ENCODE measurements at places on chromosomes 7 and 10.

- no peak for DNase-seq
Measured at GRCh38 chr10:124696446-124697392, 47.5 kb downstream of the FAM53B start.

DNA sequence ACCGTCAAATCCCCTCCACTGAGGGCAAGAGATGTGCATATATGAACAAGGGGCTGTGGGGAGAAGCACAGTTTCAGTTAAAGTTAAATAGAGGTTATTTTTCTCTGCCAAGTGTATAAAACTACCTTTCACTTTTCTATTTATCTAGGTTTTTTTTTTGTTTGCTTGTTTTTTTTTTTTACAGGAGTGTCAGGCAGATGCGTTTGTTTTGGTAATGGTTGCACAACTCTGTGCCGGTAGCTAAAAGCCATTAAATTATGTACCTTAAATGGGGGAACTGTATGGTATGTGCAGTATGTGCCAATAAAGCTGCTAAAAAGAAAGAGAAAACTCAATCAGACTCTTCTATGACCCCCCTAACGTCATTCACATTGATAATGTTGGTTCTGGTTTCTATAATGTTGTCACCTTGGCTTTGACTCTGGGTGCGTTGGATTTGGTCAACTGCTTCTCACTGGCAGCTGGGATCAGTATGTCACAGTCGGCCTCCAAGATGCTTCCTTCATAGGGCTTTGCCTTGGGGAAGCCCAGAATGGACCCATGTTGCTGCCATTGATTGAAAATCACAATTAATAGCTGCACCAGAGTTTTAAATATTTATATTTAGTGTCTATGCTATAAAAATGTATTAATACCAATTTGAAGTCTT is 34.2 kb downstream of the GLUD1 start:
- no peak for DNase-seq

GRCh38 chr10:129328546-129328945 is 138.5 kb upstream of the MGMT start:
- DNase-seq = no peak

GRCh38 chr7:15571301-15571878 is 9.6 kb upstream of the AGMO start:
- no peak for DNase-seq

DNA sequence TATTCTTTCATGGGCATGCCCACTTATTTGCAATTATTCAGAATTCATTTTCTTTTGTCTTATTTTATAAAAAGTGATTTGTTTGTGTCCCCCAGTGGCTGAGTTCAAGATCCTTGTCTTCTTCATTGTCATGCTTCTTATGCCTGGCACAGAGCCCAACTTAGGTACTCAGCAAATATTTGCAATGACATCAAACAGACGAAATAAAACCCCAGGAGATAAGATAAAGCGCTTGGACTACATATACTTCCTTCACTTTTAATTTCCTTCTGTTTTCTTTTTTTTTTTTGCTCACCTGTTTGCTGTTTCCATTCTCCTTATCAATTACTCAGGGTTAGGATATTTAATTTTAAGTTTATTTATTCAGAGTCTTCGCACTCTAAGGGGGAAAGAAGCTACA is 225.0 kb downstream of the SDHAF3 start:
- DNase-seq = no peak

- DNase-seq = no peak
Measured at GRCh38 chr10:3749600-3749999, 35.4 kb downstream of the KLF6 start.

DNA sequence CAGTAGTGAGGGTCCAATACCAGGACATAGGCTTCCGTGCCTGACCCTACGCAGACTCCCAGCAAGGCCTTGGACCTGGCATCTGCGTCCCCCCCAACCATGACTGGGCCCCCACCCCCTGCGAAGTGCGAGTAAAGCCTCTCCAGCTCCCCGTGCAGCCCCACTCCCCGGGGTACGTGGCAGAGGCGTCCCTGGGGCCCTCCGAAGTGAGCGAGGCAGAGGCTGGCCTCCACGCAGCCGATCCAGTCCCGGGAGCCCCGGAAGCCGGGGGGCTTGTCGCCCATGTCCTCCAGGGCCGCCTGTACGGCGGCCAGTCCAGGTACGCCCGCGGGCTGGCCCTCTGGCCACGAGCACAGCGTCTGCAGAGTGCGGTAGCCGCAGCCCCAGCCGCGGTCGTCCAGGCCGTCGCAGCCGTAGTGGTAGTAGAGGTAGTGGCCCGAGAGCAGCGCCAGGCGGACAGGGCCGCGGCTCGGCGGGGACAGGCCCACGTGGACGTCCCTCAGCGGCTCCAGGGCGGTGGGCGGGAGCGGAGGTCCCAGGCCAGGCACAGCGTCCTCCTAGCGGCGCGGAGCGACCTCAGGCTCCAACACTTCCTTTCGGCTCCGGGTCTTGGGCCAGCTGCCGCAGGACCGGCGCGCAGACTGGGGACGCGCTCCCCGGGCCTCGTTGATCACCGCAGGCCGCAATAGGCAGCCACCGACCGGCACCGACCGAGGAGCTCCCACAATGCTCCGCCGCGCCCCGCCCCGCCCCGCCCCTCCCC is at the start of gene UFSP1:
Gene UFSP1 (minus strand): TSS at position 728 of the 763 bp plus-strand sequence. CDS start 444 bp downstream, at position 284.
- DNase-seq = no peak

DNA sequence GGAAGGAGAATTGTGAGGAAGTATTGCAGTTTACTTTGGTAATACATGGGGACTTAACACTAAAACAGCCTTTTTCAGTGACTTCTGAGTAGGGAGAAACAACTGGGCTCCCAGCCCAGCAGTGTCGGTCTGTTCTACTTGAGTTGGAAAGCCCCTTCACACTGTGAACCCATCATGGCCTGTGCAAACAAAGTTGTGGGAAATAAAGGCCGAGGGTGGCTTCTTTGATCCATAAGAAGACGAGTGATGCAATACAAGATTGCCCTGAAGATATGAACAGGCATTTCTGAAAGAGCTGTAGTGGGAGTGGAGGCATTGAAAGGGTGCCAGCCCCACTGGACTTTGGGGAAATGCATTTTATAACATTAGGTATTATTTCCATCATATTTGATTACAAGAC is 28.3 kb downstream of the C10orf120 start:
- no peak for DNase-seq

DNA sequence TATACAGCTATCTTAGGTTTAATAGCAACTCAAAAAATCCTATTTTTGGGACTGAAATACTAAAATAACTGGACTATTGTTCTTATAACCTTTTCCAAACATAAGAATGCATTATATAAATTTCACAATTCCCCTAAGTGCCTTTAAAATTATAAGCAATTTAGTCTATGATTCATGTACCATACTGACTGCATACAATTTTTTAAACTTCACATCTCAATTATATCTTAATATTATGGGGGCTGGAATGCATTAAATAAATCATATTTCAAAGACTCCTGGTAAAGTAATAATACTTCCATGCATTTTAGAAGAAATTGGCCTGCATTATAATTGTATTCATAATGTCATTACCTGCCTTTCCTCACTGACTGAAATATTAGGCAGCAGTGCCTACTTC is 144.6 kb downstream of the CHCHD3 start:
- no peak for DNase-seq

GRCh38 chr10:44769450-44769849 is 141.7 kb upstream of the TMEM72 start:
- no peak for DNase-seq

- DNase-seq = no peak
Measured at GRCh38 chr10:15225511-15225910, 57.0 kb upstream of the NMT2 start.

- peak; percentile 34 for DNase-seq
Measured at GRCh38 chr7:134254311-134254710, 62.4 kb downstream of the SLC35B4 start.

GRCh38 chr7:2771274-2771731 is 72.8 kb downstream of the GNA12 start:
- no peak for DNase-seq

- no peak for DNase-seq
Measured at GRCh38 chr10:130222381-130222780, 86.2 kb downstream of the GLRX3 start.

- DNase-seq = no peak
Measured at GRCh38 chr10:122126763-122127659, 138.0 kb downstream of the TACC2 start.

DNA sequence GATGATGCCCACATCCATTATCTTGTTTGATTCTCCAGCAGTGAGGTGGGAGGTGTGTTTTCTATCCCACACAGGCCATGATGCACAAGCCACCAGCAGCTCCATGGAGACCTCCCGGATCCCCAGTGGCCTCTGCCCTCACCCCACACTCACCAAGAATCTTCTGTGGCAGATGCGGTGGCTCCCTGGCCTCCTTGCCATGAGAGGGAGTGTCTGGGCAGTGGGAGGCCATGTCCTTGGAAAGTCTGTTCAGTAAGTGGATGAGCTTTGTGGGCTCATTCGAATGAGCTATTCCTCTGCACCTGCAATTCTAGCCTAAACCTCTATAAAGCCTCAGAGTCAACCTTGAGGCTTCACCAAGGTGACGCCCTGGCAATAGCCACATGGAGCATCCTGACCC is 243.8 kb downstream of the TCERG1L start:
- no peak for DNase-seq

DNA sequence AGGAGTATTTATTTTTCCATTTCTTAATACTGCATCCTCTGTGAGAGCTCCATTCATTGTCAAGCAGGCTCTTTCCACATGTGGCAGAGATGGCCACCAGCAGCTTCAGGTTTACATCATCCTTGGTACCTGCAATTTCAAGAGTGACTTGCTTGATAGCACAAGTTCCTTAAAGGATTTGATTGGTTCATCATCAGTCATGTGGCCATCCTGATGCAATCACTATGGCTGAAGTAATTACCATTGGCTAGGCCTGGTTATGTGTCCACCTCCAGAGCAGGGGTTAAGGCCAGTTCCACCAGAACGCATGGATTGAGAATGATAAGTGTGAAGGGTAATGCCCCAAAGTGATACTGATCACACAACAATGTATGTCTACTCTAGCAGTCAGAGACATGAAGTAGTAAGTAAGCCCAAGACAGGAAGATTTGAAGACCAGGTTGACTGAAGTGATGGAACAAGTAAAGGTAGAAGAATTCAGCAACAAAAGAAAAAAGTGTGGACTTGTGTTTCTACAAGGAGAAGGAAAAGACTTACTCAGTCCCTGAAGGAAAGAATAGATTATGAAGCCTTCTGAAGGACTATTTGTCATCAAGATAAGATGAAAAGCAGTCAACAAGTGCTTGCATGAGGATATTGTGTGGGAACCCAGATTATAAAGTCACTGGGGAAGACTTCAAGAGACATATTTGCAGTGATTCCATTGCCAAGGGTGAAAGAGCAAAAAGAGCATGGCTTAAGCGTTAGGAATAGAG is 26.4 kb upstream of the PRKAR2B start:
- no peak for DNase-seq

- DNase-seq = no peak
Measured at GRCh38 chr10:62778125-62778524, 26.4 kb upstream of the ADO start.

- no peak for DNase-seq
Measured at GRCh38 chr7:1948887-1949680, 279.0 kb downstream of the ELFN1 start.

- no peak for DNase-seq
Measured at GRCh38 chr10:4344492-4344994, 481.5 kb upstream of the AKR1E2 start.

Measured in NCI-H446 (cell line).